ENCODE measurements at places on chromosomes 7 and 10.

- no peak for DNase-seq
Measured at GRCh38 chr7:148773334-148773733, 74.6 kb downstream of the CUL1 start.

GRCh38 chr10:32985775-32986350 is 27.8 kb upstream of the ITGB1 start:
- DNase-seq, result peak; percentile 94

DNA sequence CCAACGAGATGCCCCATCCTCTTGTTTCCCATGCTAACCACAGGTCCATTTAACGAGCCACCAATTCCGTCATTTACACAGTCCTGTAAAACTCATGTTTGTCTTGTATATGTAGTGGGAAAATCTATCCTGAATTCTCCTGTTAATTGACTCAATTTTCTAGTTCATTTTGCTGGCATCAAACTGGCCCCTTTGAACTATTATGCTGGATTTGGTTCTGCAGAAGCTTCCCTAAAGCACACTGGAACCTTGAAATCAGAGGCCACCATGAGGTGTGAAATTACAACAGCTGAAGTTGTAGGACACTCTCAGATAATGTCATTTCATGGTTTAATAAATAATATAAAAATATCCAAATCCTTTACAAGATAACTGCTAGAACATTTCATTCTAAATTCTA is 129.8 kb upstream of the AKR1E2 start:
- no peak for DNase-seq

GRCh38 chr10:69352569-69353264 is 64.0 kb downstream of the TACR2 start:
- DNase-seq, result no peak

GRCh38 chr10:77635402-77636227 is 2.0 kb downstream of the KCNMA1 start:
- no peak for DNase-seq

- no peak for DNase-seq
Measured at GRCh38 chr7:155531681-155532080, 14.7 kb downstream of the CNPY1 start.

DNA sequence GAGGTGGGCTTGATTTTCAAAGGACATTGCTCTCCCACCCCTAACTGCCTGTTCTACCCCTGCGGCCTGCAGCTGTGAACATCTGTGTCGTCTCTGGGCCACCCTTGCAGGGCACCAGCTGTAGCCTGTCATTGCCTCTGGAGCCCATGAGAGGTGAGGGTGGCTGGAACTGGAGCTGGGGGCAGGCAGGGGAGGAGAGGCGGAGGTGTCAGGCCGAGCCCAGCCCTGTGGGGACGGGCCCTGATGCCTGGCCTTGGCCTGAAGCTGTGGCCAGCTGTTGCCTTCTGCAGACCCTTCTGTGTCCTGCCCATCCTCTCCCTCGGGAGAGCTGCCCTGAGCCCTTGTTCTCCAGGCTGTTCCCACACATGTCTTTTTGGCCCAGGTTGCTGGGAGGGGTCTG is 44.5 kb downstream of the PALD1 start:
- no peak for DNase-seq

GRCh38 chr7:123864436-123864835 is 19.5 kb downstream of the HYAL4 start:
- no peak for DNase-seq

GRCh38 chr10:79941146-79941545 is 7.8 kb downstream of the SFTPD start:
- no peak for DNase-seq
